ENCODE measurements at places on chromosomes 3 and 15.

GRCh38 chr3:53144446-53144845 lies 14.2 kb upstream of the RFT1 start:
- no peak for DNase-seq

DNA sequence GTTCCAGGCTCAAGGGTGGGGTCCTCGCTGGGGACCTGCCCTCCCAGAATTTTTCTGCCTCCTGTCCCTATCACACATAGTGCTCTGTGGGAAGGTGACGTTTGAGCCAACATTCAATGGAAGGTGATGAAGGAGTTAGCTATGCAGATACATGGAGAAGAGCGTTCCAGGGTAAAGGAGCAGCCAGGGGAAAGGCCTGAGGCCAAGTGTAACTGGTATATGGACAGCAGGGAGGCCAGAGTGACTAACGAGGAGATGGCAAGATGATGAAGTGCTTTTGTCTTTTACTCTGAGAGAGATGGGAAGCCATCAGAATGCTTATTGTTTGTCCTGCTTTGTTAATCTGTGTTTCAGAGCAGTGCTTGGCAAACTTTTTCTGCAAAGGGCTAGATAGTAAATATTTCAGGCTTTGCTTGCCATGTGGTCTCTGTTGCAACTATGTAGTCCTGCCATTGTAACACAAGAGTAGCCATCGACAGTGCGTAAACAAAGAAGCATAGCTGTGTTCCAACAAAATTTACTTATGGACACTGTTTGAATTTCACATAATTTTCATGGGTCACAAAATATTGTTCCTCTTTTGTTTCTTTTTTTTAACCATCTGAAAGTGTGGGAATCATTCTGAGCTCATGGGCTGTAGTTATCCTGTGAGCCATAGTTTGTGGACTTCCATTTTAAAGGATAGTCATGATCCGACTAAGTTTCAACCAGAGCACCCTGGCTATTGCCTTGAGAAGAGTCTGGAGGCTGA lies 25.8 kb upstream of the PIAS1 start:
- no peak for DNase-seq

GRCh38 chr3:11392014-11392859 lies 120.0 kb downstream of the ATG7 start:
- no peak for DNase-seq

DNA sequence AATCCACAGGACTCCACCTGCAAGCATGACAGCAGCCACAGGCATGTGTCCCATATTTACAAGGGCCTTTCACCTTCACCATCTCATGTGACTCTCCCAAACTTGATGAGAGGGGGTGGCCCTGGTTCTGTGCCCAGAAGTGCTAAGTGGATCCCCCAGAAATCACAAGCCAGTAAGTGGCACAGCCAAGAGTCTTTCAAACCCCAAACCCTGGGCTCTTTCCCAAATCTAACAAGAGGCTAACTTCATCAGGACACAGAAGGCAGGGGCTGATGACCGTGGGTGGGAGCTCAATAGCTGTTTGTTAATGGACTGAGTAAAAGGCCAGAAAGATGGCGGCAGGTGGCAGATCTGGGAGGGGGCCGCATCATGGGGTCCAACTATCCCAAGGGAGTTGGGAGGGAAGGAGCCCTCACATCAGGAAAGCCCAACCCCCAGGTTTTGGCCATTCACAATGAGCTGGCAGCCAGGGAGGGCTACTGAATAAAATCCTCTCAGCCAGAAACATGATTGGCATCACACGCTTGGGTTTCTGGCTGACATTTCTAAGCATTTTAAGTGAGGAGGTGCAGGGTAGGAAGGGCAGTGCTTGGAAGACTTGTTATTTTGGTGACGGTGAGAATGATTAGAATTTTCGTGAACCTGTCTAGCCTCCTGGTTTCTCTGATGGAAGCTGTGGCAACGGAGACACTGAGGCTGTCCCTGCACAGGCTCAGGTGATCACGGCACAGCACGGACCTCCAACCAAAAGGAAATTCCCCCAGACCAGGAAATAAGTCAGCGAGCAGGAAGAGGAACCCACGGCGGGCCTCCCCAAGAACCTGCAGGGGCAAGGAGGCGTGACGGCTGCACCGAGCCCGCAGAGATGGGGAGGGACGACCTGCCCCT lies 109.3 kb downstream of the OXNAD1 start:
- DNase-seq: peak; percentile 21

GRCh38 chr15:90871139-90871715 lies 2.8 kb downstream of the FURIN start:
- DNase-seq: no peak

- no peak for DNase-seq
Observed at GRCh38 chr3:195806211-195806915, 5.4 kb downstream of the MUC4 start.

GRCh38 chr3:195956577-195956976 lies 48.2 kb upstream of the TNK2 start:
- DNase-seq: no peak

DNA sequence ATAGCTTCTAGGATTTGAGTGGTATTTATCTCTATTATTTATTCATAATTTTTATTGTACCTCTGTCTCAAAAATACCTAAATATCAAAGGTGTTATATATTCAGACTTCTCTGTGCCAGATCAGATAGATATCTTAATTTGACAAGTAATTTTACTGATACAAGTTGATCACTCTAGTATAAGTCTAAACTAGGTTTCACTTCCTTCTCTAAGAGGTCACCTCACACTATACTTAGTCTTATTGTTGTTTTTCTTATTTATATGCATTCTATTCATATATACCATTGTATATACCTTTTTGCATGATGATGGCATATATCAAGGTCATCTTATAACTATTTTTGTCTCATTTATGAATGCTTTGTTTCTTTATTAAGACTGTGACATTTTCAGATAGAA lies 26.4 kb upstream of the HGD start:
- no peak for DNase-seq

DNA sequence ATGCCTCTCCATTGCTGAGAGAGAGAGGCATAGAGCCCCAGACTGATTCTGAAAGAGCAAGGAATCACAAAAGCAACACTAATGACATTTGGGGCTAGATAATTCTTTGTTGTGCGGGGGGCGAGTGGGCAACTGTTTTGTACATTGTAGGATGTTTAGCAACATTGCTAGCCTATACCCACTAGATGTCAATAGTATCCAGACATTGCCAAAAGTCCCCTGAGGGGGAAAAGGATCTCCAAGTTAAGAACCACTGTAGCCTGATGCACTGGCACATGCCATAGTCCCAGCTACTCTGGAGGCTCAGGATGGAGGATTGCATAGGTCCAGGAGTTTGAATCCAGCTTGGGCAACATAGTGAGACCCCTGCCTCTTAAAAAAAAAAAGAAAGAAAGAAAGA lies 22.8 kb upstream of the GOLM2 start:
- DNase-seq: no peak

DNA sequence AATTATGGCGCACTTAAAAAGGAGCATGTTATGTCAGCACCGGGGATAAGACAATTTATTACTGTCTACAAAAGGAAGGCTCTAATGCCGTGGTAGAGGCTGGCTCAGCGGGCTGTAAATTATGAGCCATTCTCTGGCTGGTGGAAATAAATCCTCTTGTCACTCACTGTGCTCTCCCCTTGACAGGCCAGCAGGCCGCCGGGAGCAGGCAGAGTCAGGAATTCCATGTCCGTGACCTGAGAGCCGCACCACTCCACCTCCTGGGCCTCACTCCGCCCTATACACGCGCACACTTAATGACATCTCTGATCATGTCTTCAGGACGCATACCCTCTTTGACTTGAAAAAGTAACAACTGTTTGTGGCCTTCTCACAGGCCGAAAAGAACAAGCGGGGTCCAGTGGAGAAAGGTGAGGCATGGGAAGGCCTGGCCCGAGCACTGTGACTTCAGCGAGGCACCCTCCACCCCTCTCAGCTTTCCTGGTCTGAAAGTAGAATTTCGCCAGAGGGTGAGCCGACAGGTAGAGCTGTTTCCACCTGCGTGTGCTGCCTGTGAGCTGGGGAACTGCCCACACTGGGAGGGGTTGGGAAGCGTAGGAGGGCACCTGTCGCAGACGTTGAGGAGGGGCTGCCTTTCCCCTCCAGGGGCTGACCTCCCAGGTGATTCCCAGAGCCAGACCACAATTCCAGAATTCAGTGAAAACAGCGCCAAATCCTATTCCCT lies 13.2 kb upstream of the PCSK6 start:
- DNase-seq: no peak

DNA sequence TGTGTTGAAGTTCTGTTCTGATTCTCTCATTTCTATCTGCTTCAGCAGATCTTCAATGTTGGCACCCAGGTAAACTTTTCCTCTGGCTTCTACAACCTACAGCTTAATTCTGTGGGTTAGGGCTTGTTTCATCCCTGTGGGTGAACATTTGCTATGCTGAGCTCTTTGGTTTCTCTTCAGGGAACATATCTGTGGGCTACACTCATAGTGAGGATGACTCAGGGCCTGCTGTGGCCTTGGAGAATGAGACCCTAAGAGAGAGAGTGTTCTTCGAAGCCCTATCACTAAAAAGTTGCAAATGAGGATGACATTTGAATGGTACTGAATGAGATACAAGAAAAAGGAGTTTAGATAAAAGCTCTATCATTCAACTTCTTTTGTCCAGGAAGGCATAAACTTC lies 346.2 kb upstream of the CBLB start:
- DNase-seq: no peak

Data from T-helper 22 cell (primary cell).